ENCODE measurements at places on chromosomes 1 and 21.

GRCh38 chr1:39895731-39896480, 5.8 kb downstream of the MYCL start:
- DNase-seq: no peak

DNA sequence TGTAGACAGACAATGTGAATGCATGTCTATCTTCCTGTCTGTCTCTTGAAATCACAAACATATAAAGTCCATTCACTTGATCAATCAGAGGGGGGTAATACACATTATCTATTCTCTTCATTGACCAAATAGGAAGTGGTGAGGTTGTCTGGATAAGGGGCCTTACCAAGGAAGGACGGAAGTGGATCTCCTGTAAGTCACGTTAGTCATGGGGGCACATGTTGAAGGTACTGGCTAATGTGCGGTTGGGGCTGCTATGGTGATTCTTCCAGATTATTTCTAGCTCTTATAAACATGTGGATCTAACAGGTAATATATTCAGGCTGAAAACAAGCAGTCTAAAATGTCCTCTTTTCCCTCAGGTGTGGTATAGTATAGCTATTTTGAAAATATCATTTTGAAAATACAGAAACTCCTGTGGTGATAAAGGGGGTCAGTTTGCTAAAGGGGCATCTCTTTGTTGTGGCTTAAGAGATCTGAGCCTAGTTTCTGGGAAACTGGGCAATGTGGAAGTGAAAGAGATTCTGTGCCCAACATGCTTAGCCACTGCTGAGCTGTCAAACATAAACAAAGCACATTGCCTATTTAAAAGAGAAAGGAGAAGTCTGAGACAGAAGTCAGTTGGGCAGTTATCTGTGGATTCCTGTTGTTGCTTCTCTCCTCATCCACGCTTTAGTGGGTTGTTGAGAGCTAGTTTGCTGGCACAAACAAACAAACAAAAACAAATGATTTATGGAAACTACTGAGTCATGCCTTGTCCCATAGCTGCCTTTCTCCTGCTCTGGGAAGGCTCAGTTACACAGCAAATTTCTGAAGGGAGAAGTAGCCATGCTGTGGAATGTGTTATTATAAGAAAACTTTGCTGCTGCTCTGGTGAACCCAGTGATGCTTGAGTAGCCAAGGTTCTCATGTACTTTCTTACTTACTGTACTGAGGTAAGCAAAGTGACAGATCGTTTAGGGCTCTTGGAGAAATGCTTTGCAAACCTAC, 166.9 kb downstream of the HLX start:
- DNase-seq: no peak

- DNase-seq: no peak
Observed at GRCh38 chr1:184622136-184622823, 132.4 kb downstream of the EDEM3 start.

- no peak for DNase-seq
Observed at GRCh38 chr21:17859661-17860060, 40.5 kb upstream of the C21orf91 start.

- no peak for DNase-seq
Observed at GRCh38 chr1:156839426-156840109, 19.3 kb downstream of the INSRR start.

- no peak for DNase-seq
Observed at GRCh38 chr1:54585181-54586066, 37.4 kb downstream of the ACOT11 start.

- no peak for DNase-seq
Observed at GRCh38 chr1:69070660-69071373, 496.9 kb upstream of the LRRC7 start.

DNA sequence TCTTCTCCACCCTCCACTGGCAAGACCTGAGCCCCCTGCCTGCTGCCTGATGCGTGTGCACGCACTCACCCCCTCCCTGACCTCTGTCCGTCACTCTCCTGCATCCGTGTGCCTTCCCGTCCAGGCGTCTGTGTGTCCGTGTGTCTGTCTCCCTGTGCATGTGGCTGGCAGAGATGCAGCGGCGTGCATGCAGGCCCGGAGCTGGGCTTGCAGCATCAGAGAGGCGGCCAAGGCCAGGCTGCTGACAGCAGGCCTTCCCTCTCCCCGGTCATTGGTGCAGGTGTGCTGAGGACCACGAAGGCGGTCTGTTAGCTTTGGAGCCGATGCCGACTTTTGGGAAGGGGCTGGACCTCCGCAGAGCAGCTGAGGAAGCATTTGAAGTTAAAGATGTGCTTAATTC, 22.8 kb upstream of the ARHGEF16 start:
- DNase-seq: no peak

- DNase-seq: no peak
Observed at GRCh38 chr1:222392556-222392955, 155.3 kb downstream of the HHIPL2 start.

GRCh38 chr1:22918644-22919043, 54.0 kb downstream of the LACTBL1 start:
- DNase-seq: no peak

DNA sequence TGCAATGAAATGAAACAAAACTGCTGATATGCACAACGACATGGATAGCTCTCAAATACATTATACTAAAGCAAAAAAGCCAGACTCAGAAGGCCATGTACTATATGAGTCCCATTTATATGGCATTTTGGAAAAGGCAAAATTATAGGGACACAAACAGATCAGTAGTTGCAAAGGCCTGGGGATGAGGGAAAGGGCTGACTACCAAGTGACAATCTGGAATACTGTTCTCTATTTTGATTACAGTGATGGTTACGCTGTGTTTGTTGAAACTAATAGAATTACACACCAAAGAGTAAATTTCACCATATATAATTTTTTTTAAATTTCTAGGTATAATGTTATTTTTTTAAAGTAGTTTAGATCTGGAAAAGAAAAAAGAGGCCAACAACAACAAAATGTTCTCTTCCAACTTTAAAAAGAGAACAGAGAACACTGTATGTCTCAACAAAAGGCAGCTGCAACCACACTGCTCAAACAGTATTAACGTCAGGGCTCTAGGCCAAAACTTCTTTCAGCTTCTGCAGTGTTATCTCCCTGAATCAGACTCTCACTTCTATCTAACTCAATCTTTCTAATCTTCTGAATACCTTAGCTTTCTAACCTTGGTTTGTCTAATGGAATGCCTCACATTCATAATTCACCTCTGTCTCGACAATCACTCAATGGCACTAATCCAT, 75.8 kb downstream of the FOXJ3 start:
- no peak for DNase-seq

GRCh38 chr1:162855461-162856150, 5.4 kb downstream of the CCDC190 start:
- no peak for DNase-seq

- DNase-seq: no peak
Observed at GRCh38 chr1:179305450-179305849, 11.9 kb downstream of the SOAT1 start.

DNA sequence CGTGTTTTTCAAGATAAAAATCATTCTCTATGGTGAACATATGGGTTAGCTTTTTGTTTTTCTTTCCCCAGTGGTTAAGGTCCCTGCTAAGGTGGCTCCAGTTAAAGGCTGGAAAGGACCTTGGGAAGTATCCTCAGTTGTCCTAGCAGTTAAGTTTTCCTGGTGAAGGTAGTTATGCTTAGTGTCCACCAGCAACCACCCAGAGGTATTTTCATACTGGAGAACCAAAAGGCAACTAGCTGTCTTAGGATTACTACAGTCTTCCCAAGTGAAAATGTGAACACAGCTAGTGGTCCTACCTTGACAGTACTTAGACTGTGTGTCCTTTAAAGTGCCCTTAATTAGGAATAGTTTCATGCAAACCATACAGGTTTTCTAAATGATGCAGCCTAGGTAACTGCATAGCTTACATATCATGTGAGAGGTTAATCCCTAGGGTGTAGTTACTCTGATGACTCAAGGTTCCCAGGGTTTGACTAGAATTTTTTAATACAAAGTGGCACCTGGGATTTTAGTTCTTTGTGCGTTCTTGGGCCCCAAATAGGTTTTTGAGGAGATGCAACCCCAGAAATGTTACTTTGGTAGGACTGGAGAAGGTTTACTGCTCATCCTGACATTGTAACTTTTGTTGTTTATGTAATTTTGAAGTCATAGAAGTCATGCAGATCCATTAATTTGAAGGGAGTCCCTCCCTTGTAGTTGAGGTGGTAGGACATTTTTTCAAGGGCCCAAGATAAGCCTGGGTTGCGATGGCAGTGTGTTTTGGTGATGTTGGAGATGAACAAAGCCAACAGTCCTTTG, 36.5 kb downstream of the YY1AP1 start:
- DNase-seq: no peak

DNA sequence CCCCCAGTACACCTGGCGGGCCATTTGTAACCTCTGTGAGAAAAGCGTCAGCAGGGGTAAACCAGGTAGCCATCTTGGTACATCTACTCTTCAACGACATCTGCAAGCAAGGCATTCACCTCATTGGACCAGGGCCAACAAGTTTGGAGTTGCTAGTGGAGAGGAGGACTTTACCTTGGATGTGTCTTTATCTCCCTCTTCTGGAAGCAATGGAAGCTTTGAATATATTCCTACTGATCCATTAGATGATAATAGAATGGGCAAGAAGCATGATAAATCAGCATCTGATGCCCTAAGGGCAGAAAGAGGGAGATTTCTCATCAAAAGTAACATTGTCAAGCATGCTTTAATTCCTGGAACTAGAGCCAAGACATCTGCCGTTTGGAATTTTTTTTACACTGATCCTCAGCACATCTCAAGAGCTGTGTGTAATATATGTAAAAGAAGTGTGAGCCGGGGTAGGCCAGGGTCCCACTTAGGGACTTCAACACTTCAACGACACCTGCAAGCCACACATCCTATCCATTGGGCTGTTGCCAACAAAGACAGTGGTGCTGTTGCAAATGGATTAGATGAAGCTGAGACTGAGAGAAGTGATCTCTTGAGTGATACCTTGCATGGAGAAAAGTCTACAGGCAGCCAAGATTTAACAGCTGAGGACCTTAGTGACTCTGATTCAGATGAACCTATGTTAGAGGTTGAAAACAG, 2.7 kb downstream of the ZBED6 start:
- no peak for DNase-seq

GRCh38 chr1:206686478-206687249, 2.0 kb downstream of the MAPKAPK2 start:
- DNase-seq: no peak

All from cortex of kidney (tissue), 1 donor.